ENCODE measurements at places on chromosomes 1 and 21. TPM values are rescaled to one million over a fixed set of nuclear protein-coding genes. Genes with fewer than 3 reads are reported as not detected.

The NBPF14 gene
- 23.1 TPM for total RNA-seq

The LYPLA2 gene
- total RNA-seq: 112 TPM

The ATP1B1 gene
- total RNA-seq: 54.4 TPM

The CCDC17 gene
- 0.23 TPM for total RNA-seq

Data from hair follicular keratinocyte (primary cell).